Activated T-helper 2 cell treated with anti-CD3 and anti-CD28 coated beads, Interferon-gamma antibody, Interleukin-2, Interleukin-4, amounts not matched to agents 10 μg/mL and 5 μg/mL and 100 μg/mL, durations not matched to agents 14 hours and 24 hours and 36 hours (primary cell): ENCODE measurements at places on chromosomes 2 and 18. TPM values are rescaled to one million over a fixed set of nuclear protein-coding genes. Genes with fewer than 3 reads are reported as not detected.

CPSF3 gene
- total RNA-seq, result 69.5 and 73.2 TPM in 2 replicates

RAX gene
- 0.32 TPM in 1 of 2 replicates, not detected in the other for total RNA-seq

GAL3ST2 gene
- 1.3 and 1.9 TPM in 2 replicates for total RNA-seq

NIF3L1 gene
- total RNA-seq, result 23.9 and 24.8 TPM in 2 replicates

TM4SF20 gene
- not detected in 2 replicates for total RNA-seq

DNA sequence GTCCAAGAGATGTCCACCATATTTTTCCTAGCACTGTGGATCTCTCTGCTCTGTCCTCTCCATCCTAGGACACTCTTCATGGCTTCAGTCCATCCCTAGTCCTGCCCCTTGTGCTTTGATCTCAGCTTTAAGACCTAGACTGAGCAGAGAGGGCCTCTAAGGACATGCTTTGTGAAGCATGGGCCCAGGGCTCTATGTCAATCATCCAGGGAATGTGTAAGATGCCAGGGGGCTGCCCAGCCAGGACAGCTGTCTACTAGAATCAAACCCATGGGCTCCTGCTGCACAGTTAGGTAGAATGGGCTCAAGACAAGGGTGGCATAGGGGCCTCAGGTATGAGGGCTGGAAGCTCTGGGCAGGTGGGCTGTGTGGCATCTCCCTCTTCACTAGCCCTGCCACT lies 24.9 kb downstream of the TET3 start:
- H3K4me3 ChIP-seq, result no peak overlapping the region
- H3K4me1 ChIP-seq, result peaks cover 12% of the 10 kb centered on the region
- H3K36me3 ChIP-seq, result peaks cover 25% of the 10 kb centered on the region
- no peak overlapping the region for H3K27ac ChIP-seq

DNA sequence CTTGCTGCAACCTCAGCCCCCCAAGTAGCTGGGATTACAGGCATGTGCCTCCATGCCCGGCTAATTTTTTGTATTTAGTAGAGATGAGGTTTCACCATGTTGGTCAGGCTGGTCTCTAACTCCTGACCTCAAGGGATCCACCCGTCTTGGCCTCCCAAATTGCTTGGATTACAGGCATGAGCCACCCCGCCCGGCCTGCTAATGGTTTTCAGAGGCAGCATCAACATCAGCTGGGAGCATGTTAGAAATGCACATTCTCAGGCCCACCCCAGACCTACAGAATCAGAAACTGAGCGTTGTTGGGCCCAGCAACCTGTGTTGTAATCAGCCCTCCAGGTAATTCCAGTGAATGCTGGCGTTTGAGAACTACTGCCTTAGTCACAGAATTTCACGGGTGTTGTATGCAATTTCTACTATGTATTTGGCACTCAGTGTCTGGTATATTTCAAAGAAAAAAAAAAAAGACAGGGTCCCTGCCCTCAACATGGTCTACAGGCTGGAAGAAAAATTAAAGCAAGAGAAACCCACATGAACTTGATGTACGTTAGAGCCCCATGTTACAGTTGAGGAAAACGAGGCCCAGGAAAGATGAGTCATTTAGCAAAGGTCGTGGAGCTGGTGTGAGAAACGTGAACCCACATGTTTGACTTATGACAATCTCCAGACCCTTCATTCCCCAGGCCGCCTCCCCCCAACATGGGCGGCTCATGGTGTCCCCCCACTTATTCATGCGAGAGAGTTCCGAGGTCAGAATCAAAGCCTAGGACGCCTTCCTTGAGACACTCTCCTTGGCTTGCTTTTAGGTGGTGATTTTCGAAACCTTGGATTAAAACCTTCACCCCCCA lies 35.3 kb downstream of the SH3BP4 start:
- H3K27ac ChIP-seq, result no peak overlapping the region
- no peaks in the 10 kb centered on the region for H3K4me1 ChIP-seq
- no peak overlapping the region for H3K4me3 ChIP-seq

GRCh38 chr2:166361351-166362153 lies 14.2 kb downstream of the SCN9A start:
- no peak overlapping the region for H3K4me3 ChIP-seq
- H3K27ac ChIP-seq, result no peak overlapping the region
- no peak for DNase-seq

GRCh38 chr2:237590272-237591140 lies at the start of gene RAB17:
TSS of gene RAB17 (minus strand) at chr2:237590734. CDS start at chr2:237586154, 4,580 bp downstream.
- H3K27ac ChIP-seq, result no peak within 1 kb of the TSS
- no peak for DNase-seq
- H3K4me1 ChIP-seq, result peaks cover 5% of the 10 kb centered on the region
- no peaks in the 10 kb centered on the region for H3K36me3 ChIP-seq

DNA sequence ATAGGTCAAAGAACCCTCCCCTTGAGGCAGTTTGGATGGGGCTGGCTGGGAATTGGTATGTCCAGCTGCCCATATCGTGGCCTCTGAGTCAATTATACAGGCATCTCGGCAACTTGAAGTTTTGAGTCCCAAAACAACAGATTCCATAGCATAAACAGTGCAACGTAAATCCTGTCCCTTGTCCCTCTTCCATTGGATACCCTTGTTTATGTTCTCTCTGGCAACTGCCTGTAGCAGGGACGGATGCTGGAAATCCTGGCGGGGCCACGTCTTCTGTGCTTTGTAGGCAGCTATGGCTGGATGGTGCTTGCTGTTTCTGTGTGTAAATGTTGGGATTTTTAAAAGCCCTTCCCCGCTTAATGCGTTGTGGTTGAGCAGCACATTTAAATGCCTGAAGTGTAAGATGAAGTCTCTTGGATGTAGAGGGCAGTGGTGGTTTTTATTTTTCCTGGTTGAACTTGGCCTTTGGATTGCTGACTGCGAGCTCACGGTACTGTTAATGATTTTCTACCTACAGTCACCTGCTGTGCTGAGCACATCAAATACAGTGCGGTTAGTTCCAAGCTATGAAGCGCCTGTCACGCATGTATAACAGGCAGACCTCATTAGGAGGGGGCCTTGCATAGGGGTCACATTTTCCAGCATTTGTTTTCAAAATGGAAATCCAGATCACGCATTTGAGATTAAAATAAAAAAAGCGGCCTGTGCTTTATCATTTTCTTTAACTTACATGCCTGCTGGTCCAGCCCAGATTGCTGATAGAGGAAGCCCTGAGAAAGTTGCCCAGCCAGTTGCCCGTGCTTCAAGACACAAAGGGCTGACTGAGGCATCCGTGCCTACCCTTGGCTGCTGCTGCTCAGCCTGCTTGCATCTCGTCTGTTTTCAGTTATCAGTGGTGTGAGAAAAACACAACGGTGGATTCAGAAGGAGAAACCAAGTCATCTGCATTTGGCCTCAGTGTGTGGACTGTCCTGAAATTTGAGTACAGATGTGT lies 84.7 kb downstream of the NEDD4L start:
- no peak overlapping the region for H3K27ac ChIP-seq
- no peaks in the 10 kb centered on the region for H3K27me3 ChIP-seq
- no peak for DNase-seq
- no peaks in the 10 kb centered on the region for H3K36me3 ChIP-seq

GRCh38 chr2:24313744-24314632 lies 46.3 kb downstream of the ITSN2 start:
- peaks cover 23% of the 10 kb centered on the region for H3K36me3 ChIP-seq
- no peak for DNase-seq
- H3K4me3 ChIP-seq, result no peak overlapping the region
- peaks cover 10% of the 10 kb centered on the region for H3K4me1 ChIP-seq
- H3K27me3 ChIP-seq, result no peaks in the 10 kb centered on the region
- H3K27ac ChIP-seq, result no peak overlapping the region

DNA sequence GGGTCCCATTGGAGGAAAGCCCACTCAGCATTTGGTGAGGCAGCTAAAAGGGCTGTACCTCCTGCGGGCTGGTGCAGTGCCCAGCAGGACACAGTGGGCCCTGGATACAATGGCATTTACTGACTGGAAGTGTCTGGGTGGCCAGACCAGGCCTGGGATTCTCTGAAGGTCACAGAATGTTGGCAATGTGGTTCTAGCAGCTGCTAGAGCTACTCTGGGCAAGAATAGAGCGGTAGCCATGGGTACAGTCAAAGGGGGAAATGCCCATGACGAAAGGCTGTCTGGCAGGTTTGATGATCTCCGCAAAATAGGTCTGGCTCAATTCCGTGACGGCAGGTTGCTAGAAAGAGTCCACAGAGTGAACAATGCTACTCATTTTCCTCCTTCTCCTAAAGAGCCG lies 241.8 kb downstream of the AFF3 start:
- no peaks in the 10 kb centered on the region for H3K36me3 ChIP-seq
- DNase-seq, result no peak
- H3K4me3 ChIP-seq, result no peak overlapping the region
- H3K4me1 ChIP-seq, result peaks cover 2% of the 10 kb centered on the region
- no peaks in the 10 kb centered on the region for H3K27me3 ChIP-seq
